ENCODE measurements at places on chromosomes 3 and 15.

- no peak for DNase-seq
These were observed 375.4 kb upstream of the PROK2 start for GRCh38 chr3:72160351-72160750.

- DNase-seq = no peak
These were observed 73.2 kb upstream of the SLC4A7 start for GRCh38 chr3:27557411-27557810.

- no peak for DNase-seq
These were observed 159.9 kb downstream of the APBA2 start for GRCh38 chr15:29045717-29046116.

DNA sequence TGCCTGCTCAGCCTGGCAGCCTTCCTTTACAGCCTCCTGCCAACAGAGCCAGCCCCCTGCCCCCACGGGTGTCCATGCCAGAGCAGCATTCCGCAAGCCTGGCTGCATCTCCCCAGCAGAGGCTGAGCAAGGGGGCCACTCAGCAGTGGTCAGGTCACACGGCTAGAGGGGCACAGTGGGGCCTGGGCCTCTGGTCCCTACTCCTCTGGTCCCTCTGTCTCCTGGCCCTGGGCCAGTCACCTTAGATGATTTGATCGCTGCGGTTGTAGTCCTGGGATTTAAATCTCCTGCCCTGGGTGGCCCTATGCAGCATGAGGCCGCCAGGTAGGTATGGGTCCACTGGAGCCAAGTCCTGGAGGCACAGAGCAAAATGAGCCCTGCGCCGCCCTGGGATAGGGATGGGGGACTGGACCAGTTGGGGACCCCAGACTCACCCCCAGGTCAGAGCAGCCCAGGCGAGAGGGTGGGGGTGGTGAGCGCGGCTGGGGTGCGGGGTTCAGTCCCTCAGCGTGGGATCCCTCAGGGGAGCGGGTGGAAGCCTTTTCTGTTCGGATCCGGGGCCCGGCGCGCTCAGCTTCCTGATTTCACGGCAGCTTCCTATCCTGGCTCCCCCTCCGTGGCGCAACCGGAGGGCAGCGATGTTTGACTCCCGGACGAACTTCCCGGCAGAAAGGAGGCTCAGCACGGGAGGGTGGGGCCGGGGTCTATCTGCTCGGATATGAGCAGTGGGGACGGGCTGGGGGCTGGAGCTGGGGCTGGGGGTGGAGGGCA is at the start of gene ZBTB47:
Gene ZBTB47 (plus strand): TSS at position 138 of the 771 bp plus-strand sequence. CDS start 4,659 bp downstream, outside the sequence.
- no peak for DNase-seq

GRCh38 chr3:3862534-3862933 is 63.3 kb downstream of the LRRN1 start:
- no peak for DNase-seq

DNA sequence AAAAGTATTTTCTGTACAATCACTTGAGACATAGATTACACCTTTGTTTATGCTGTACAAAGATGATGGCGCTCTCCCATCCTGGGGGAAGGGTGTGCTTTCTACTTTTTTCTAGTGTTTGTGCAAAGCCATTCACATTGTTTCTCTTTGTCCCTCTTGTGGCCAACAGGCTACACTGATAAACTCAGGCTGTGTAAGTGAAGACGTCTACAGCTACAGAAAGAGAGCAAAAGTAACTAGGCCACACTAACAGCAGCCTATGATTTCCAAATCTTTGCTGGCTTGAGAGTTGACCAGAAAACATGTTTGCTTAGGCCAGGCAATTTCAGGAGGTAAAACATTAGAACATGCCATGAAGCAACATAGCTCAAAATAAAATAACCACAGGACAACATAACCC is 75.1 kb downstream of the FOXB1 start:
- DNase-seq = no peak

GRCh38 chr3:27166888-27167287 is 202.3 kb downstream of the NEK10 start:
- DNase-seq = no peak

DNA sequence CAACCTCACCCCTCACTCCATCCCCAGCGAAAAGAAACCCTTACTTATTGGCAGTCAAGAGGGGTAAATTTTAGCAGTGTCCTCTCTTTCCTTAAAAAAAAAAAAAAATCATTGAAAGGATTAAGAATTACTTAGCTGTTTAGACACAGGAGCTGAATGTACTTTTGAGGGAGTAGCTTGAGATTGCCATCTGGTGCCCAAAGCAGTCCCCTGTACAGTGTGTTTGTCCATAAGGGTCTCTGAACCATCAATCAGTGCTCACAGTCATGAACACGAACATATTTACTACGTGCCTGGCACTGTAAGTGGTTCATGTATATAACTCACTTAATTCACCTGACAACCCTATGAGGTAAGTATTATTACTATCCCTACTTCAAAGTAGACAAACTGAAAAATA is 463.5 kb downstream of the RAP2B start:
- DNase-seq = no peak

DNA sequence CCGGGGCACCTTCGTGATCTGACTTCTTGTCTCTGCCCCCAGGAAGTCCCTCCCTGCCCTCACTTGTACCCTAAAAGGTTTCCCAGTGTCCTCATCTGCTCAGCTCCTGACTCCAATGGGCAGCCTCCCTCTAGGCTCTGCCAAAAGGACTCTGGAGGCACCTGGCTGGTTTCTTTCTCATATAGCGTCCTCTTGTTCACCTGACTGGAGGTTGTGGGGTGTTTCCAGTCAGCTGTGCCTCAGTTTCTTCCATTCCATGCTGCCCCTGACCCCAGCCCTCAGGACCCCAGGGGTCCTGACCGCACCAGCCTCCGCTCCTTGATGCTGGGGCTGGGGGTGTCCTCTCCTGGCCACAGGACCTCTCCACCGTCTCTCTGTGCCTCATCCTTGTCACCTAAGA is 2.5 kb downstream of the PRR23E start:
- no peak for DNase-seq

GRCh38 chr3:79306934-79307570 is 460.7 kb downstream of the ROBO1 start:
- no peak for DNase-seq

- DNase-seq = no peak
These were observed 22.0 kb downstream of the TMPRSS7 start for GRCh38 chr3:112056451-112056929.

DNA sequence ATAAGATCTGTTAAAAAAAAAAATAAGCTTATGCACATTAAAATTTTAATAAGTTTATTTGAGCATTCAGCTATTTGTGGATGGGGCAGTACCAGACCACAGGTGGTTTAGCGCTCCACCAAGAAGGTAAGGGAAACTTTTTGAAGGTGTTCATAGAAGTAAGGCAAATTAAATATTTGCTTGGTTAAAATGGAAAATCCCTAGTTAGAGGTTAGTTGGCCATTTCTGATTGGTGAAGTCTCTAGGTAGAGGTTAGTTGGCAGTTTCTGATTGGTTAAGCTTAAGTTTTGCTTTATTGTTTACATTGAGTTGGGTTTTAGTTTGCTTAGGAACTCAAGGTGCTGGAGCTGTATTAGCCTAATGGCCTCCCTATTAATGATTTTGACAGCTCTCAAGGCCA is 30.7 kb downstream of the SCN11A start:
- DNase-seq = no peak

GRCh38 chr3:101878589-101878988 is 29.3 kb downstream of the NFKBIZ start:
- no peak for DNase-seq

GRCh38 chr15:59946084-59946483 is 58.0 kb upstream of the FOXB1 start:
- DNase-seq = no peak

GRCh38 chr3:174755833-174756829 is 103.0 kb upstream of the NAALADL2 start:
- DNase-seq = no peak

DNA sequence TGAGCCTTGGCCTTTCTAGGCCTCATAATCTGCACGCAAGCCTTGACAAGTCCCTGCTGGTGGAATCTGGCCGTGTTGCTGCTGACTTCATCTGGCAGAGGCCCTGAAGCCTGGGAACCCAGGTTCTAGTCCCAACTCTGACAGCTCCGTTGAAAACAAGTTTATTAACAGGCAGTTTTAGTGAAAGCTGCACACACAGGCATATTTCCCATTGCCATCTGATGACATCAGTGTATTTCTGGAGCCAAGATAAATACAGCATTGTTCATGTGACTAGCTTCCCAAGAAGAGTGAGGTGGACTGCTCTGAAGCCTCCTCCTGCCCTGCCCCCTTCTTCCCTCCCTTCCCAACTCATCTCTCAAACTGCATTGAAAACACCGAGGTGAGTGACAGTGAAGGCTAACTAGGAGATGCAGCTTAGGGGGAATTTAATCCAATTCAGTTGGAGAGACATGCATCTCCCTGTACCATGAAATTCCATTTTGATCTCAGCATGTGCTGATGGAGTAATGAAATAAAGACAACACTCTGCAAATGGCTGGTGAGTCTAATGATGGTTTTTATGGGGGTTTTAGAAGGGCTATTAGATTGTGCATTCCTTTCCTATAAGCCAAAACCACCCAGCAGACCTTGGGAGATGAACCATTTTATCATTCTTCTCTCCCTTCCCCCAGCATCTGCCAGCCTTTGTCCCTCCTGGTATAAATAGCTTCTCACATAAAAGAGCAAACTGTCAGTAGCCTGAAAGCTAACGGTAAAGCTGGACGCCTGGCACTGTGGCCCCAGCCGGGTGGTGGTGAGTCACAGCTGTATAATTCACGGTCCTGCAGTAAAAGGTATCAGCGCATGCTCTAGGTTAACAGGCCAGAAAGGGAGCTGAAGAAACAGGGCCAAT is 38.0 kb downstream of the PRICKLE2 start:
- DNase-seq = no peak

DNA sequence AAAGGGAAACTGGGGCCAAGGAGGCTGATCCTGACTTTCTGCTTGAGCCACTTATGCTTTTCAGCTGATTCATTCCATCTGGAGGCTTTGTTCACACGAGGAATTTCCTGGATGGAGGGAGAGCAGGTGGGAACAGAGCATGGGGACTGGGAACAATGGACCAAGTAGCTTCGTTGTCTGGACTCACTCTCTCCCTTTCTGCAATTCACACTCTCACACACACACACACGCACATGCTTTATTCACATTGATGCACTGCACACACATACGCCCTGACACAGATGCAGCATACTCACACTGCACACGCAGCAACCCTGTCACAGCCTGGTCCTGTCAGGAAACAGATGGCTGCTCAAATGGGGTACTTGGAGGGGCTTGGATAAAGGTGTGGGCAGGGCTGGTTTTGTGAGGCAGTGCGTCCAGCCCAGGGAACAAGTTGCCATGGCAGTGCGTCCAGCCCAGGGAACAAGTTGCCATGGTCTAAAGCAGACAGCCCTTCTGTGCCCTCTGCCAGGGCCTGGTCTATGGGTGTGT is 19.8 kb upstream of the CHCHD6 start:
- no peak for DNase-seq

GRCh38 chr3:30076899-30077298 is 529.5 kb upstream of the TGFBR2 start:
- DNase-seq = no peak

GRCh38 chr3:15161133-15161532 is 44.9 kb upstream of the CAPN7 start:
- no peak for DNase-seq

DNA sequence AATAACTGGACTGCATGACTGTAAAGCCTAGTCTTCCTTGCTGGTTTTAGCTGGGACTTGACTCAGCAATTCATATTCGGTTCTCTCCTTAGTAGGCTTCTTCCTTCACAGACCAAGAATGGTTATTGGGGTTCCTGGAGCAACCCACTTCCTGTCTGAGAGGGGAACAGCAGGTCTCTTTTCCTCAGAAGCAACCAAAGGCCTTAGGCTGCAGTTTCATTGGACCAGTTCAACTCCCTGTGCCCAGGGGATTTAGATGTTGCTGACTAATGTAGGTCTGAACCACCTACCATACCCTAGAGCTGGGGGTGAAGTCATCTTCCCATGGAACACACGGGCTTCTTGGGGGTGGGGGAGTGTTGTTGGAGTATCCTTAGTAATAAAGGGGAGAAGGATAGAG is 84.0 kb upstream of the SKOR1 start:
- no peak for DNase-seq

DNA sequence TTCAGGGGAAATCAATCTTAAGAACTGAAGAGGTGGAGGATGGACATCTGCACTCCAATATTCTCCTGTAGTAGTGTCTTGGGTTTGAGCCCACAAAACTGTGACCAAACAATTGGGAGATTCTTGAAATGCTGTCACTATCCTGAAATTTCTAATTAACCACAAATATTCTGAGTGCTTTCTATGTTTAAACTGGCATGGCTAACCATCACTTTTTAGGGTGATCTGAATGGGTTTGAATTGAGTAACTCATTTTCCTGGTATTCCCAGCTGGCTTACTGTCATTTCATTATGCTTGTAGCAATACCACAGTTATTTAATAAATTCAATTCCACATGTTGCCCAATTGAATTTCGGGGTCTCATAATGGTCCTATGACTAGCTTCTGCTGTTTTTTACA is 216.9 kb upstream of the DCBLD2 start:
- DNase-seq = no peak

DNA sequence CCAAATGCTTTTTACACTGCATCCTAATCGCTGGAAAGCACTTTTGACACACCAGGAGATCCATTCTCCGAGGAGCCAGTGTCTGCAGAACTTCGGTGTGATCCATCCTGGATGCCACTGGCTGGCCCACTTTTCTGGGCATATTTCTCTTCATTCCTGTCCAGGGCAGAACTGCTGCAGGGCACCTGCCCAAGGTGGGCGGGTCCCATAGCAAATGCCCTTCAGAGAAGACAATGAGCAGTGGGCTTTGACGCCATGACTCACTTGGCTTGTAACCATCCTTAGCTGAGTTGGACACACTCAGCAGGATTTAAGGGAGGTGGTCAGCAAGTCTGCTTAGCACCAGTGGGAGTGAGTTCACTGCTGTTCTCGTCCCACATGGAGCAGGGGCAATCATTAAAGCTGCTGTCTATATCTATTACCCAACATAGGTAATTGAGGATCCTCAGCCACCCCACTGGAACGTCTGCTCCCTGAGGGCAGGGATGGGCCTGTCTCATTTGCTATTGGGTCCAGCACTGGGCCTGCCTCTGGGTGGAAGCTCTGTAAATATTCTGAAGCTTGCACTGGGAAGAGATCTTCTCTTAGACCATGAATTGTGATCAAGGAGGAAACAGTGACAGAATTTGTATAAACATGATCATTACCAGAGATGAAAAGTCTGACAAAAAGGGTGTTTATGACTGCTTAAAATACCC is 112.7 kb upstream of the IQSEC1 start:
- no peak for DNase-seq

- DNase-seq = no peak
These were observed 20.6 kb upstream of the ADCY5 start for GRCh38 chr3:123469323-123469995.

DNA sequence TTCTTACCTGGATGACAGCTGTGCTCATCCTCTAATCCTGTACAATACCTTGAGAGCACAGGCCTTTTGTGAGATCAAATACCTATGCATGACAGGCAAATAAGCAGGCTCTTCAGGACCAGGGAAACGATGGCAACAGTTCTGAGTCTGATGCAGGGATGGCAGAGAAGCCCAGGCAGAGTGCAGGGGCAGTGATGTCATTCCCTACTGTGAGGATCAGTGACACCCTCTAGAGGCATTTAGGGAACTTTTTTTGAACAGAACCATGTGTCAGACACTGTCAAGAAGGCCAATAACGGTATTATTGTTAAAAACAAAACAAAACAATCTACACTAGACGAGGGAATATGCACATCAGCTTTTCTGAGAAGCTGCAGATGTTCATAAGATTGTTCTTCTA is 314.8 kb upstream of the CTDSPL start:
- DNase-seq = no peak

All from CD4-positive, alpha-beta T cell treated with Interleukin-1 beta for 1 hour (primary cell).